ENCODE measurements at places on chromosomes 5 and 9.

DNA sequence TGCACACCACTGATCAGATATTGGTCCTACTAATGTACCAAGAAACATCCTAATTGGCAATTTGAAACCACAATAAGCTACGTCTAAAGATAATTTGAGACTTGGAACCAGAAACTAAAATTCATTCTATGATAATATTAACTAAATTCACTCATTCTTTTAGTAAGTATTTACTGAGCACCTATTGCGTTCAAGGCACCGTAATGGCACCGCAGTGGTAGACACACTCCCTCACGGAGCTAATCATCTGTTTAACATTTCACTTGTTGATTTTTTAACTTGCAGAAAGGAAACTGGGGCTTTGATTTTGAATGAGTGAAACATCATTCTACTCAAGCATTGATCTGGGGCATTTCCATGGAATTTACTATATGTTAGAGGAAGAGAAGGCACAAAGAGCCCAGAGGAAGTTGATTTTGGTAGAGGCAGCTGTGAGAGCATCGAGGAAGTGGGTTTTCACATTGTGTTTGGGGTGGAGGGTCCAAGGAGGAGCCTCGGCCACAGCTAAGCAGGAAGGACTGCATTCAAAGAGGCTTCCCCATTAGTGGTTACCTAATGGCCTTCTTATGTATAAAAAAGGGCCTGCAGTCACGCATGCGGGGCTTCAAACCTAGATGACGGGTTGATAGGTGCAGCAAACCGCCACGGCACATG, 7.1 kb downstream of the RAPGEF1 start:
- no peak for DNase-seq

GRCh38 chr9:3575821-3576220, 50.0 kb upstream of the RFX3 start:
- no peak for DNase-seq

GRCh38 chr5:82356808-82357671, 78.9 kb upstream of the RPS23 start:
- peak; percentile 96 for DNase-seq

GRCh38 chr9:111959468-111960359, 63.1 kb downstream of the UGCG start:
- DNase-seq, result peak; percentile 94

DNA sequence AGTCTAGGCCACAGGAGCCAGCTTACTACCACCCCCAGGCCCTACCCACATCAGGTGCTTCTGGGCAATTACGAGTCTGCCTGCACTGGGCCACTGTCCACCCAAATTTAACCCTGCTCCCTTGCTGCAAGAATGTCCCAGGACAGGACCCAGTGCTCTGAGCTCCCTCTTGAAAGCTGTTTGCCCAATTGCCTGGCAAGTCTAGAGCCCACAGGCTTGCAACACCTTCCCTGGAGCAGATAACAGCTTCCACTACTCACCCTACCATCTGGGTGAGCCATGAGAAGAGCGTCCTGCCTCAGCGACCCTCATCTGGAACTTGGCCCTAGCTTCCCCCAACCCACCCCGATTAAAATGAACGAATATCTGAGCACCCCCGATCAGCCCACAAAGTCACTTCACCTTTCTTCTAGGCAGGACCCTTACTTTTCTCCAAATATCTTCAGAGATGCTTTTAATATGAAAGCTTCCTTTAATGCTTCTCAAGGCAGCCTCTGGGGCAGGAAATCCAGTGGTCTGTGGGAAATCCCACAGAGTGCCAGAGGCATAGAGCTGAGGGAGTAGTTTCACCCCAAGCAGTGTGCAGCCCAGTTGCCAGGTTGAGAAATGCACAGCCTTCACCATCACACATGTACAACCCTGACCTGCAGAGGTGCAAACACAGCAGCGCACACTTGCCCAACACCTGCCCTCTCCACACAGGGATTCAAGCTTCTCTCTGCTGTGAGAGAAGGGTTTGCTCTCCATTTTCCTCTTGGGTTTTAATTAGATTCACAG, 10.6 kb downstream of the ACSL6 start:
- no peak for DNase-seq

- no peak for DNase-seq
Observed at GRCh38 chr5:139457653-139458306, 4.8 kb downstream of the ECSCR start.

- no peak for DNase-seq
Observed at GRCh38 chr5:142806841-142807267, 36.7 kb downstream of the ARHGAP26 start.

- no peak for DNase-seq
Observed at GRCh38 chr9:121895358-121895757, 197.8 kb downstream of the TTLL11 start.

All from RWPE1 (cell line).